ENCODE measurements at places on chromosomes 5 and 9.

GRCh38 chr5:135566422-135567400 is 12.1 kb downstream of the CXCL14 start:
- no peak for DNase-seq

- DNase-seq: no peak
Observed at GRCh38 chr5:5342784-5343183, 79.7 kb upstream of the ICE1 start.

DNA sequence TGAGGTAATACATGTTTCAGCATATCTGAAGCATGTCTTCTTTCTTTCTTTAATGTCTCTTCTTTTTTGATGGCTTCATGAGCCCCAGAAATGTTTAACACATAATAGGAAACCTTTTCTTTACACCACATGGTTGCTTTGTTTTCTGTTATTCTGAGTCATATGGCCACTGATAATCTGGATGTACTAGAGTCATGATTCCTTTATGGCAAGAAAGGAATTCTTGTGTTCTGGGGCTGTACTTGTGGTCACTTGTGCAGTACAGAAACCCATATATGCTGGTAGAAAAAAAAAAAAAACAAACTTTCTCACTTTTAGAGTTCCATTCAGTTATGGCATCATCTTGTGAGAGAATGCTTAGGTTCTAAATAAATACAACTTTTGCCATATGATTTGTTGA is 1669.3 kb upstream of the CDH9 start:
- no peak for DNase-seq

GRCh38 chr5:158809310-158809850 is 290.3 kb downstream of the EBF1 start:
- DNase-seq: no peak

DNA sequence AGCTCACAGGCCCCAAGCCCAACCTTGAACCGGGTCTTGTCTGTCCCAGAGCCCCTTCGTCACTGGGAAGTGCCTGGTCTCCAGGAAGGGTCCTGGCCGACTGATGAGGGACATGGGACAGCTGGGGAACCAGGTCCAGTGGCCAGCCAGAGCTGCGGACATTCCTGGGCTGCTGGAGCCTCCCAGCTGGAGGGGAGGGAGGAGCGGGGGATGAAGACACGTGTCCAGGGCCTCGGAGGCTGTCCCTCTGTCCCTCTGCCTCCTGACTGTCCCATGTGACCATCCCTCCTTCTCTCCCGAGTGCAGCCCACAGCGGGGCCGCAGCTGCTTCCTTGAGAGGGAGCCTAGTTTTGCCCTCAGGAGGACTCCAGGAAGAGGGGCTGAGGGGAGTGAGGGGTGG is 41.7 kb upstream of the UBAC1 start:
- DNase-seq: no peak

- no peak for DNase-seq
Observed at GRCh38 chr9:14584571-14584970, 108.7 kb downstream of the ZDHHC21 start.

- no peak for DNase-seq
Observed at GRCh38 chr5:52922384-52922783, 66.8 kb upstream of the ITGA2 start.

GRCh38 chr5:129241755-129242154 is 147.2 kb downstream of the ISOC1 start:
- no peak for DNase-seq

DNA sequence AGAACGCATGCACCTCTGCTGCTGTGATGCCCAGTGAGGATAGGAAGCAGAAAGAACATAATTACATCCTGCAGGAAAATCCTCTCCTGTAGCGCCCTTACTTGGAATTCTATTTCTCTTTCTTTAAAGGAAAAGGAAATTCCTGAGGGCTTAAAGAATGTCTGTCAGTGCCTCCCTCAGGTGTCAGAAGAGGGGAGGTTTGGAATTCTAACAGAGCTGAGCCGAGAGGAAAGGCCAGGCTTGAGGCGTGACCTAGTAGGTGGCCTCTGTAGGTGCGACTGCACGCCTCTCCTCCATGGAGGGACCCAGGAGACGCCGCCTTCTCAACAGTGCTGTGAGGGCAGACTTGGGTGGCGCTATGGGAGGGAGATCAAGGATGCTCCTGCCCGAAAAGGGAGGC is 55.9 kb upstream of the ERCC6L2 start:
- DNase-seq: no peak

DNA sequence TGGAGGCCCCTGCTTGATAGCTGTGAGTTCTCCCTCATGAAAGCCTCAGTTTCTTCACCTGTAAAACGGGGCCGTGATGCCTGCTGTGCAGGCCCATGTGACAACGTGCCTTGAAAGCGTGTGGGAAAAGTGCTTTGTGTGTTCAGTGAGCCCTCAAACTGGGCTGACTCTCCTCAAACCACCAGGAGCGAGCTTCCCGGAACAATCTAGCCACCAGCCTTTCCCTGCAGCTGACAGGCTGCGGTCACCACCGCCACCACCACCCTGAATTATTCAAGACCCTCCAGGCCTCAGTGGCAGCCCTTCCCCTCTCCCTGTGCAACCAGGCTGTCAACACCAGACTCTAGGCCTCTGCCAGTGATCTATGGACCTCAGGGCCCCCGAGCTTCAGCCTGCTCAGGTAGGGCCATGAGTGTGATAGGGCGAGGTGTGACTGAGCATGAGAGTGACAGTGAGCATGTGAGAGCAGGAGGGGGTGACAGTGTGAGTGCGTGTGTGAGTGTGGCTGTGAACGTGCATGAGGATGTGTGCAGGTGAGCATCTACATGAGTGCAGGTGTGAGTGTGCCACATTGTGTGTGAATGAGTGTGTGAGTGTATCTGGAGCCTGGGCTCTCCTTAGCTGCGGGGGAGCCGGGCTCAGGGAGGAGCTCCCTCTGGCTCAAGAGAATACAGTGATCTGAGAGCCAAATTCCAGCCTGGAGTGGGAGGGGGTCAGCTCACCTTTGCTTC is 53.3 kb upstream of the PSD2 start:
- no peak for DNase-seq

DNA sequence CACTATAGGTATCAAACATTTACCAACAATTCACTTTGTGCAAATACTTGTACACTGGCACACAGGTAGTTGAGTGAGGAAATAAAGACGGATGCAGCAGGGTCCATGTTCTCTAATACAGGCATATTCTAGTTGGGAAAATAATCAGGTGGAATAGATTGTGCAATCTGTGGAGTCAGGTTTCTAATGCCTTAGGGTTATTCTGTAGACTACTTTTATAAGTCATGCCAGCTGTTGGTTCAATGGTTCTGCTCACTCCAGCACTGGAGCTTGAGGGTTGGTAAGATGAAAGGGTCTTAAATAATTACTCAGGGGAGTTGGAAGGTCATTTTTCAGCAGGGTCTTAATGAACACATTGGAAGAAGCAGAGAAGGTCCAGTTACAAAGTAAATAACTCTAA is 690.3 kb upstream of the DMAC1 start:
- DNase-seq: no peak

DNA sequence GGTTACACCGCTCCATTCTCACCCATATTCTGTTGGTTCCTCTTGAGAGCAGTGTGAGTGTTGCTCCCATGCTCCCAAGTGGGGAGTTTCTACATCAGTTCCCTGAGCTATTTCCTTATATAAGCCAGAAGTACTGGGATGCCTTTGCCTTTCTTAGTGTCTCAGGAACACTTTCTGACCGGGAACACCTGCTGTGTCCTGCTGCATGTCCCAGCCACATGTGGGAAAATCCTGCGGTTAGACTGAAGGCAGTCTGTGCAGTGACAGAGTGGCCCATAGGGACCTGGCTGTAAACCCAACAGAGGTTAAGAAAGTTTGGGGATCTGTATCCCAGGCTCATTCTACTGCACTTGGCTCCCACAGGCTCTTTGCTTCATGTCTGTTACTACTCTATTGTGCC is 126.0 kb downstream of the EGFLAM start:
- DNase-seq: no peak

DNA sequence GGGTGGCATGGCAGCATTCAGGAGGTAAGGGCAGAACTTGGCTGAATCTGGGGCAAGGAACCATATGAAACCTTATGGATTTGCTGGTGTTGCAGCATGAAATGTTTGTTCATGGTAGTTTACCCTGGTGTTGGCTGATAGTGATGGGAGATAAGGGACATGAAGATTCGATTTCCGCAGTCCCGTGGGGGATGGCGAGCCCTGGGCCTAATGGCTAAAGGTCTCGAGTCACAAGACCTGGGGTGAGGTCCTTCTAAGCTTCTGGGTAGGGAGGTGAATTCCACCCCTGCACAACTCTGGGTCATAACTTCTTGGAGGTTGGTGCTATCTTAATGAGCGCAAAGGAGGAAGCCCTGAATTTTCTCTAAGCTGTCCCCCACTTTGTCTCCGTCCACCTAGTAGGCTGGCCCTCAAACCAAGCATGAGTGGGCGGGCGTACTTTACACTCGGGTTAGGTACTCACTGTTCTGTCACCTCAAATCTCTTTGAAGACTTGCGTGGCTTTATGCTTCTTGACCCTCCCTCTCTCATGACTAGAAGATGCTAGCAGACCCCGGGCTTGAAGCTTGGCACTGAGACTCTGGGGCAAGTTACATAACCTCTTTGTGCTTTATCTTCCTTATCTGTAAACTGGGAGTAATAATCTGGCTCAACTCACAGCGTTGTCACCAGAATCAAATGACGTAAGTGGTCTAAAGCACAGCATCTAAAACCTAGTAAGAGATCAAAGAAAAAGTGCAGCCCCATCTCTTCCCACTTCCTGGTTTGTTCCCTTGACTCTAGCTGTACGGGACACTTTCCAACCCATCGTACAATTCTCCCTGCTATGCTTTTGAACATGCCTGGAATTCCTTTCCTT is 72.5 kb downstream of the BASP1 start:
- no peak for DNase-seq

GRCh38 chr5:149153193-149153750 is 12.0 kb downstream of the ABLIM3 start:
- no peak for DNase-seq

GRCh38 chr5:168204165-168204564 is 87.3 kb upstream of the WWC1 start:
- no peak for DNase-seq

DNA sequence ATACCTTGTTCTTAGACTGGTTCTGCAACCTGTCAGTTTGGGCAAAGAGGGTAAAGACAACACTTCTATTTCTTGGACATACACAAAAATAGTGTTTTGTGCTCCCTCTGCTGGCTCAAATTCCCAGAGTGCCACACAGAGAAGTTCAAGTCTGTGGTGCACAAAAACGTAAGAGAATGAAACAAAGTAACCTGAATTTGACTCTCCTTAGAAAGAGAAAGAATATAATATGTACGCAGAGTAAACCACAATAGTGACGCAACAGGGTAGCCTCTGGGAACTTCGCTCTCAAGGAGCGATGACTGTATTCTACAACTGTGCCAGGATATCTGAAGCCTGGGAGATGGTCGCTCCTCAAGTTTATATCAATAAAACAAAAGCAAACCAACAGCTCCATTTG is 18.5 kb downstream of the DDX31 start:
- DNase-seq: no peak

DNA sequence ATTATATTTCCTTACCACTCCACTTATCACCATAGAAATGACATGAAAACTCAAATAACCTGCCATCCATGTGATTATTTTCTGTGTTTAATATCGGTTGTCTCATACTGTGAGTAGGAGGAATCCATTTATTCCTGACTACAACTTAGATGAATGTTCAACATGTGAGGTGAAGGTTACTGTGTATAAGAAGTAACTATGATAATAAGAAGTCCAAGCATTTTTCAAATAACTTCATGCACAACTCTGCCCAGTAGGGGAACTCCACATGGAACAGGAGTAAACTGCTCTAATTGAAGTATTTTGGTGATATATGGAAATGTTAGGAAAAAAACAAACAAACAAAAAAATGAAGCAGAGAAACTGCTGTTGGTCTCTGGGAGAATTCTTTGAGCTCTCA is 447.5 kb upstream of the GRIN3A start:
- no peak for DNase-seq

DNA sequence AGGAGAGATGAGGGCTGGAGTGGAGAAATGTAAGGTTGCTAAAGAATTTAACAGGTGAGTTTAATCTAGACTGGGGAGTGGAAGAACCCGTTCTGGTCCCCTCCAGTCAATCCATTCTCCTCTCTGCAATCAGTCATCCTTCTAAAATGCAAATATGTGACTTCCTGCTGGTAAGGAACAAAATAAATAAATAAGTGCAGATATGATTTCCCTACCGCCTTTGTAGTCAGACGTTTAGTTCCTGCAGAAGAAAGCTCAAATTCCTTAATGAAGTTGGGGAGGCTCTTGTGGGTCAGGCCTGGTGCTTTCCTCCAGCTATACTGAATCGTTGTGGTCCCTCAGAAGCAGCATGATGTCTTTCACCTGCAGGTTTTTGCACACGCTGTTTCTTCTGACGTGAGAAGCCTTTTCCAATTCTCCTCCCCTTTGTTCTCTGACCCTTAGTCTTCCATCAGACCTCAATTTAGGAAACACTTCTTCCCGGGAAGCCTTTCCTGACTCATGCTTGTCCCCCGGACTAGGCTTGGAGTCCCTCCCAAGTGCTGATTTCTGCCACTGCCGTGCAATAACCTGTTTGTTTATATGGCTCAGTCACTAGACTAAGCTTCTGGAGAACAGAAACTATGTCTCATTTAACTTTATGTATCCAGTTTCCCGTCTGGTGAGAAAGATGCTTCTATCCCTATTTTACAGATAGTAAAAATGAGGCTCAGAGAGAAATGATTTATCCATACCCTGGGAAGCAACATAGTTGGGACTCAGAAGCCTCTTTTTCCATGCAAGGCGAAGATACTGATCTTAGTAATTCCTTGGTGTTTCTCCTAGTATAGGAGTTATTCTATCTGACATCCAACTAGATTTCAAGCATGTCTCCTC is 1.3 kb downstream of the ATP6V1G1 start:
- no peak for DNase-seq

- no peak for DNase-seq
Observed at GRCh38 chr5:150590979-150591695, 49.3 kb upstream of the SYNPO start.

GRCh38 chr9:113998525-113999255 is 79.4 kb downstream of the AMBP start:
- DNase-seq: peak; percentile 47

Measured in ecto neural progenitor cell (in vitro differentiated cells).